ENCODE measurements at places on chromosomes 16 and 17.

- no peak for DNase-seq
Measured at GRCh38 chr17:11948789-11949188, 48.5 kb downstream of the ZNF18 start.

- DNase-seq, result no peak
Measured at GRCh38 chr17:56393156-56393555, 200.3 kb upstream of the NOG start.

- no peak for DNase-seq
Measured at GRCh38 chr16:28537964-28538732, 626 bp downstream of the NUPR1 start.

- DNase-seq, result no peak
Measured at GRCh38 chr17:53571342-53571741, 251.4 kb upstream of the KIF2B start.

DNA sequence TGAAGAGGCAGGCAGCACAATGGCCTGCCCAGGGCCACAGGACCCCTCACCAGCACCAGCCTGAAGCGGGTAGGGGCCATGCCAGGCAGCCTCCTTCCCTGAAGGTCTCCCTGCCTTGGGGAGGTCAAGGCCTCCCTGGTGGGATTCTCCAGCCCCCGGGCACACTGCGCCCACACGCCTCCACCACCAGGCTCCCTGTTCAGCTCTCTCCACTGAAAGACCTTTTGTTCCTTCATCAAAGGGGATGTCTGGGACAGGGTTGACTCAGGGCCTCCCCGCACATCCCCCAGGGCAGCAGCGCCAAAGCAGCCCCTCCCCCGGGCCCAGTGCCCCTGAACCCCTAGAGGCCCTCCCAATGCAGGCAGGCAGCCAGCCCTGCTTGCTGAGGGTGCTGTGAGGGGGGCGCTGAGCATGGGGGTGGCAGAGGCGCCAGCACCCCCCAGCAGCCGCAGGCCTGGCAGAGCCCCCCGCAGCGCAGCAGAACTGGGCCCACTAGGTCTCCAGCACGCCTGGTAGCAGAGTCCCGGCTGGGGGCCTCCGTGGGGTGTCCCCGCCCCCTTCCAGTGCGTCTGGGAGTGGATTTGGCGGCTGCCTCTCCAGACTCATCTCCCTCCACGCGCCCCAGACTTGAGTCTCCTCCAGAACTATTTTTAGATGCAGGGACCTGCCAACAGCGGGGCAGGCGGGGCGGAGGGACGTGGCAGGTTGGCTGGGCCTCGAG, 13.1 kb downstream of the BCAR1 start:
- DNase-seq, result no peak

GRCh38 chr16:79869304-79870015, 268.9 kb upstream of the MAF start:
- no peak for DNase-seq

GRCh38 chr17:61410141-61411010, 10.7 kb downstream of the TBX2 start:
- DNase-seq, result peak; percentile 80

DNA sequence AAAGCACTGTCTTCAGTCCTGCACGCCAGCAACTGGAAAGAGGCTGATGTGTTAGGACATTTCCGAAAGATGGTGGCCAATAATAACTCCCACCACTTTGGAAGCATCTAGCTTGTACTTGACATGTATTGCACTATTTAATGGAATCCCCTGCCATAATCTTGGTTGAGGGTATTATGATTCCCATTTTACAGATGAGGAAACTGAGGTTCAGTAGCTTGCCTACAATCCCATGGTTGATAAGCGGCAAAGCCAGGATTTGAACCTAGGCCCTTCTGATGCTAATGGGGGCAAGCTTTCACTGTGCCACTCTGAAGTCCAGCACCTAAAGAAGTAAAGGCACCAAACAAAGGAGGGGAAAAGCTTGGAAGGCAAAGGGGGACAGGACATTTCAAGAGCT, 8.0 kb downstream of the CACNG5 start:
- no peak for DNase-seq

DNA sequence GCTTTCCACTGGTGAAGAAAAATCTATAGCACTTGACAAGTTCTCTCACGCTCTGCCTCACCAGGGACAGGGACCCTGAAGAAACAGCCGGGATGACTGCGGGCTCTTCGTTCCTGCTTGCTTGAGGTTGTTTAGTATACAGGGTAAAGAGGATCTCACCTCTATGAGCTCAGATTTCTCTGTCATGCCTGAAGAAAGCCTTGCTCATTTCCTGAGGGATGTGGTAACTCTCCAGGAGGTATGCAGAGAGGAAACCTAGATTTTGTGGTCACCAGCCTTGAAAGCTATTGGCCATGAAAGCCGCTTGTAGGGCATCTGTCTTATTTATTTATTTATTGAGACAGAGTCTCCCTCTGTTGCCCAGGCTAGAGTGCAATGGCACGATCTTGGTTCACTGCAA, 23.2 kb downstream of the USP43 start:
- no peak for DNase-seq

DNA sequence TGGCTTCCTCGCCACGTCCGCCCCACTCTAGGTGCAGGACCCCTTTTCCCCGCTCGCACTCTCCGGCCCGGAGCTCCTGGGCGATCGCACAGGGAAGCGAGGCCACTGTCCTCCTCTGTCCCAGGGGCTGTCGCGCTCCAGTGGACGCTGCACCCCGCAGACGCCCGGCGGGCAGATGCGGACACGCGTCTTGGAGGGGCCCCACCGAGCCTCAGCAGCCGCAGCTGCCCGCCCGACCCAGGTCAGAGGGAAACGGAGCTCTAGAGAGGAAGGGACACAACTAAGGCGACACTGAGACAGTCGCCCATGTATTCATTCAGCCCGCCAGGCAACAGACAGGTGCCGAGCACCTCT, 726 bp upstream of the SLC13A5 start:
- DNase-seq, result no peak

- no peak for DNase-seq
Measured at GRCh38 chr16:15418206-15418605, 16.2 kb upstream of the BMERB1 start.

GRCh38 chr16:55944377-55944802, 69.2 kb upstream of the CES5A start:
- peak; percentile 77 for DNase-seq

GRCh38 chr16:76532188-76532973, 255.2 kb downstream of the CNTNAP4 start:
- no peak for DNase-seq

DNA sequence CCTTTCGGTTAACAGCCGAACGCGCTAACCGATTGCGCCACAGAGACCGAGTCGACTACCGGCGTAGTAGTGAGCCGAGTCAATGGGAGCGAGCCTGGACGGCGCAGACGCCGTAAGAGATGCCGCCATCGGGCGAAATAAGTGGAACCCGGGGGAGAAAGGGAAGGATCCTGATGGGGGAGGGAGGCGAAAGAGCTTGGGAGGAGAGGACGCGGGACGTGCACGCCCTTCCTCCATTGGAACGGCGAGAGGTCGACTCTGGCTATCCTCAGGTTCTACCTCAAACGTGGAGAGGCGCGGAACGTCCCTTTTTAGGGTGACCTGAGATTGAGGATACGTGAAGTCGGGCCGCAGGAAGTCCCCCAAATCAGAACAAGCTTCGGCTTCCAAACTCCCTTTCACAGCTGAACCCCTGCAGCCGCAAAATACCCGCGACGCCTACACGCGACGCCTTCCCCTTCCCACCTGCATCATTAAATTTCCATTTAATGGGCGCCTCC, 683 bp upstream of the PSMB3 start:
- DNase-seq, result peak; percentile 80

GRCh38 chr16:670485-671352, 2.8 kb downstream of the RHOT2 start:
- no peak for DNase-seq

DNA sequence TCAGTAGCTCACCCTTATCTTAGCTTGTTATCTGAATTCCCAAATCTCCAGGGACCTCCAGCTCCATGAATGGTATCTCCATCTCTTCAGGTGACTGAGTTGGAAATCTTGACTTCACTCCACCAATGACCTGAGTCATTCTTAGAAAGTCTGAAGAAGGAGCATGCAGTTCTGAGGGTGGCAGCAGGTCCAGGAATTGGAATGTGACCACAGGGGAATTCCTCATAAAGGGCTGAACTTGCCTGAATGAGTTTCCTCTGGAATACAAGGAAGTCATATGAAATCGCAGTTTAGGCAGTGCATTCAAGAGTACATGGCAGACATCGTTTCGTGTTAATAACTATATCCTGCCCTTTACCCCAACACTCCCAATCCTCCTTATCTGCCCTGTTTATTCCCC, 12.5 kb upstream of the PYY start:
- no peak for DNase-seq

DNA sequence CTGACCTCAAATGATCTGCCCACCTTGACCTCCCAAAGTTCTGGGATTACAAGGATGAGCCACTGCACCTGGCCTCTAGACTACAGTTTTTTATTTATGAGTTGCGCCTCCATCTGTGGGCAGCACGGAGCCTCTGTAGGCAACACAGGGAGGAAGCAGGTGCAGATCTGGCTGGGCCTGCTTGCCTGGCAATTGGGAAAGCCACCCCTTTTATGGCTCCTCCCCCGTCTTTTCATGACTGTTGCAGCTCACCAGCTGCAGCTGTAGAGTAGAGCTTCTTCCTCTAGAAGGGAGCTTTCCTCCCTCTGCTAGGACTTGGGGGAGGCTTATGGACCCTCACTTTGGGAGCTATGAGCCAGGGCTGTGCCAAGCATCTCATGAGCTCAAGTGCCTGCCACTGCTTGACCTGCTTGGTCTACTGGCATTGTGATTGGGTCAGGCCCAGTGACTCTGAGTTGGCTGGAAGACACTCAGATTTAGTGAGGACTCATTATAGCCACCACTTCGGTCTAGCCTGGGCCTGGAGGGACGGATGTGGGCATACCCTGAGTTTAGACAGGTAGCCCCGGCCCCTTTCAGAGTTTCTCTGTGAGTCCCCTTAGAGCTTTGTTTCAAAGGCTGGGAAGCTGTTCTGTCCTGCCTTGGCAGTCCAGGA, 6.9 kb upstream of the SLC7A6 start:
- no peak for DNase-seq

DNA sequence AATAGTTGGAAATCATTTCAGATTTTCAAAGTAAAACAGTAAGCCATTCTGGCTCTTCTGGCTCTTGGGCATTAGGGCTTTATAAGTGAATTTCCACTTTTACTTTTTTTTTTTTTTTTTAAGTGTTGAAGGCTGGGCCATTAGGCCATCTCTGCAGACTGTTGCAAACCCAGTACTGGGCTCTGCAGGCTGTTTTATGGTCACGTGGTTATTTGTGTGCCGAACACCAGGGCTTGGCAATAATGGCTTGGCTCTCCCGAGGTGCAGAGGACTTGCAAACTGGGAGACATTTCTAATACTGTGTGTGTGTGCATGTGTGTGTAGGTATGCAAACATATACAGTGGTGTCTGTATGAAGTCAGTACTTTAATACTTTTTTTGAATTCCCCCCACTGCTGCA, 194.9 kb upstream of the CDH5 start:
- DNase-seq, result no peak

DNA sequence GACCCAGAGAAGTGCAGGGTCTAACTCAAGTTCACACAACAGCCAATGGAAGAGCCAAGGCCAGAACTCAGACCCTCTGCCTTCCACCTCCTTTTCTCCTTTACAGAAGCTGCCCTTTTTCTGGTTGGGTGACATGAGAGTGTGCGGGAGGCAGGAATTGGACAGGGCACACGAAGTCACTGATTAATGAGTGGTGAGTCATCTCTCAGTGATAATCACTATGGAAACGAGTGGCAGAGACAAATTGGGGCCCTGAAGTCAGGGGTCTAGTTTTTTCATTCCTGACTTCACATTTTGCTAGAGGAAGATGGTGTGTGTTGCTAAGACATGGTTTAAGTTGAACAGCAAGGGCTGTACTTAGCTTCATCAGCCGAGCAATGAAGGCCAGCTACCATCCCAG, 312.7 kb upstream of the CCL2 start:
- DNase-seq, result no peak

DNA sequence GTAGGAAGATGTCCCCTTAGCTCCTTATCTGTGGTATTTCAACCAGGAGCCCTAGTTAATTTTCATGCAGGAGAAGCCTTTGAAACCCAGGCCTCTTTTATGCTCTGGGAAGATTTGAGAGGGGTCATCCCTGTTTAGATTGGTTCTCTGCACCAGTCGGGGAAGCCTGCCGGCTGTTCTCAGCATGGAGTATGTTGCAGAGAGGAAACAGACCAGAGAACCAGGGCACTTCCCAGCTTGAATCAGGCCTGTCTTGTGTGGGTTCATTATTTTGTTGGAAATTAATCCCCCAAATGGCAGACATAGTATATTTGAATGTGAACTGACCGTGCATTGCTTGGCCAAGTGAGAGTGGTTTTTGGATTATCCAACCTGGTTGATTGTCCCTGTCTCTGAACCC, 1082.1 kb upstream of the RBFOX1 start:
- DNase-seq, result no peak

DNA sequence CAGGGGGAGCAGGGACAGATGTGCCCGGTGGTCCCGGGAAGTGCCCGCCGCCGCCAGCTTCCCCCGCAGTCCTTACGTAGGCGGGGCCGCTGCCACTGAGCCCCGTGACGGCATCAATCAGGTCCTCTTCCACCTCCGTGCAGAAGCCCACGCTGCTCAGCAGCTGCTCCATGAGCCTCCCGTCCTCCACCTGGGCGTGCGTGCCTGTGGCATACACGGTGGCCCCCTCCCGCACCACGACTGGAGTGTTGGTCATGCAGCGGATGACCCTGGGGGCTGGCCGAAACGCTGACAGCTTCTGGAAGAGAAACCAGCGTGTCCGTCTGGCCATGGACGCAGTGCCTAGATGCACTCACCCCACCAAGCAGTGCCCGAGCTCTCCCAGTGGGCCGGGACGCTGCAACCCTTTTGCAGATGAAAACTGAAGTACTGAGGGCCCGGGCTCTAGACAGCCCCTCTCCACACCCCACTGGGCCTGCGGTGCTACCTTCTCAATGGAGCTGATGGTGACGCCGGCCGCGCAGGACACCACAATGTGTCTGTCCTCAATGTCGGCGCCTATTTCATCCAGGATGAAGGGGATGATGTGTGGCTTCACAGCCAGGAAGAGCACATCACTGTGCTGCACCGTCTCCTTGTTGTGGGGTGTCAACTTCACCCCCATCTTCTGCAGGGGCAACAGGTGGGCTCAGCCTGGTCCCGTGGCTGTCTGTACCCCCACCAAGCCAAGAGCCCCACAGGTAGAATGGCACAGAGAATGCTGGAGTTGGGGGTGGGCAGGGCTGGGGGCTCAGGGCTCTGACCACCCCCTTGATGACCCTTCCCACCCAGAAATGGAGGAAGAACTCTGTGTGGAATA, 2.0 kb downstream of the PYCR1 start:
- no peak for DNase-seq

GRCh38 chr16:84166796-84167695, 19.8 kb downstream of the TAF1C start:
- no peak for DNase-seq

- no peak for DNase-seq
Measured at GRCh38 chr16:54000361-54000760, 286.2 kb downstream of the IRX3 start.
